ENCODE measurements at places on chromosomes 4 and X.

- no peak for DNase-seq
Observed at GRCh38 chr4:3419836-3420605, 21.7 kb upstream of the HGFAC start.

- no peak for DNase-seq
Observed at GRCh38 chr4:126851391-126851790, 781.4 kb upstream of the INTU start.

- DNase-seq = no peak
Observed at GRCh38 chr4:151785484-151786157, 24.8 kb upstream of the GATB start.

- no peak for DNase-seq
Observed at GRCh38 chrX:110399497-110399896, 40.8 kb downstream of the RTL9 start.

- no peak for DNase-seq
Observed at GRCh38 chrX:117995378-117995777, 121.2 kb downstream of the KLHL13 start.

DNA sequence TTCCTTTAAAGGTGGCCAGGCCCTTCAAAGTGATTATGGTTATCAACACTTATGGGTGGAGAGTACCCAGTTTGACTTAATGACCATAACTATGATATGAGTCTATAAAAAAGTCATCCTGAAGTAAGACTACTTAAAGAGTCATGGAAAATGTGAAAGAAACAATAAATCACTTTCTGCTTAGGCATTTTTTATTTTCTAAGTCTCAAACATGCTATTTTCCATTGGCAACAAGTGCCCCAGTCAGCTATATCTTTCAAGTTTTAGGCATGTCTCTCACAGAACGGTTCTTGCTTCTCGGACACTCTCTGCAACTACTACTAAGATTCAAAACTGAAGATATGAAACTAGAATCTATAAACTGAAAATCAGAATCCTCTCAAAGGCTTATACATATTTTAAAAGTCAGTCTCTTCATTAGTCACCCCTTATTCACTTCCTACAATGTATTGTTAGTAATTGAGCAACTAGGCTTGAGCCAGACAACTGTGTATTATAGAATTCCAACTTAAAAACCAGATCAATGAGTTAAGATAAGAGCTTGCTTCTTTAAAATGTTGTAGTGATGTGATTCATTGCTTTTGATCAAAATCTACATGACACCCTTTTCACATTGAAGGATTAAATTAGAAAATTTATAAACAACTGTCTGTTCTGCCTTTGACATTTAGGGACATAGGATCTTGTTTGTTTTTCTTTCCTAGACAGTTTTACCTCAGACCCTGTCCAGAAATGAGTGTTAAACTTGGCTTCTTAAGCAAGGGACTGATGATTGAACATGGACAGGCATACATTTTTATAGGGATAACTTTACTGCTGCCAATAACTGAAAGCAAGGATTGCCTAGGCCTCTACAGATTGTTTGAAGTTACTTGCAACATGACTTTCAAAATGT is 2.9 kb downstream of the ANTXR2 start:
- no peak for DNase-seq

GRCh38 chrX:16418650-16419049 is 231.3 kb upstream of the S100G start:
- DNase-seq = no peak

DNA sequence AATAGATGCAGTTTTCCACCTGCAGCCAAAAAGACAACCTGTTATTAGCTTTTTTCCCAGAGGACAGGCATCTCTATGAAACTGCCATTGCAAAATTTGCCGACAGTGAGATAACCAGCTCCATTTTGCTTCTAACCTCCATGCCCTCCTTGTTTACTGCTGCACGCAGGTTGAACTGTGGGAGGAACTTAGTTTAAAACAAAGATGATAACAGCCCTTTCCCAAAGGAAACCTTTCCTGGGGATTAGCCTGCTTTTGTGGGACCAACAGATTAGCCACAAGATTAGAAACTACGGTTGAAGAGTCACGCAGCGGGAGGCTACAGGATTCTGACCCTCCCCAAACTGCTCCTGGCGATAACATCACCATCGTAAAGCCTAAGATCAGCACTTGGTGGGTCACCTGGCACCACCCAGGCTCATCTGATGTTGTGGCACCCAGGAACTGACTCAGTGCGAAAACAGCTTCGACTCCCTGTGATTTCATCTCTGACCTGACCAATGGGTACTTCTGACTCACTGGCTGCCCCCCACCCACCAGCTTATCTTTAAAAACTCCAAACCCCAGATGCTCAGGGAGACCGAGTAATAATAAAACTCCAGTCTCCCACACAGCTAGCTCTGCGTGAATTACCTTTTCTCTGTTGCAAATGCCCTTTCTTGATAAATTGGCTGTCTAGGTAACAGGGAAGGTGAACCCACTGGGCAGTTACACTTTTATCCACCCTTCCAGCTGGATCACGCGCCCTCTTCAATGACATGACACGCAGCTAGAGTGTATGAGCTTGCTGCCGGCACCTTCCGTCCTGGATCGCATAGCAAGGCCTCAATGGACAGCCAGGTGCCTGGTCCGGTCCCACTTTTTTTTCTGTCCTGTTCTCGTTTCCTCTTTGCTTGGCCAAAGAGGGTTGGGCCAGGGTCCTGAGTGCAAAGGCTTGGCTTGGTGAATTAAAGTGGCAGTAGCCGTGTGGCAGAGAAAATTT is 27.2 kb downstream of the NOP14 start:
- DNase-seq = no peak

GRCh38 chr4:155946486-155946885 is 7.2 kb downstream of the CTSO start:
- DNase-seq = no peak

Measured in nephron progenitor cell (in vitro differentiated cells).